ENCODE measurements at places on chromosomes 7 and 10. TPM values are rescaled to one million over a fixed set of nuclear protein-coding genes. Genes with fewer than 3 reads are reported as not detected.
A peak's percentile ranks its signal among the peaks of the same experiment; 100 is the strongest.

DNA sequence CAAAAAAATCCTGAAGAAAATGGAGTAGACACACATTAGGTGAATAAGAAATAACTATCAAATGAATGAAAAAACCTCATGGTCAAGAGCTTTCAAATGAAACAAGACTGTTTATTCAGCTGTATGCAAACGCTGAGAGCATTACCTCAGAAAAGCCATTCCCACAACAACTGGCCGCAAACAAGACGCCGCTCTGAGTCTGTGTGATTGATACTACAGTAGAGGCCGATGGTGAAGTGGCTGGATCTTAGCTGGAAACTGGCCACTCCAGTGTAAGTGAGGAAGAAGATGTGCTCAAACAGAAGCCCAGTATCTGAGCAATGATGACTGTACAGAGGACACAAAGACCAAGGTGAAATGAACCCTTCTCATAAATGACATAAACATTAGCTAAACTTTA, 252.4 kb upstream of the GHITM start:
- no peak for DNase-seq

DNA sequence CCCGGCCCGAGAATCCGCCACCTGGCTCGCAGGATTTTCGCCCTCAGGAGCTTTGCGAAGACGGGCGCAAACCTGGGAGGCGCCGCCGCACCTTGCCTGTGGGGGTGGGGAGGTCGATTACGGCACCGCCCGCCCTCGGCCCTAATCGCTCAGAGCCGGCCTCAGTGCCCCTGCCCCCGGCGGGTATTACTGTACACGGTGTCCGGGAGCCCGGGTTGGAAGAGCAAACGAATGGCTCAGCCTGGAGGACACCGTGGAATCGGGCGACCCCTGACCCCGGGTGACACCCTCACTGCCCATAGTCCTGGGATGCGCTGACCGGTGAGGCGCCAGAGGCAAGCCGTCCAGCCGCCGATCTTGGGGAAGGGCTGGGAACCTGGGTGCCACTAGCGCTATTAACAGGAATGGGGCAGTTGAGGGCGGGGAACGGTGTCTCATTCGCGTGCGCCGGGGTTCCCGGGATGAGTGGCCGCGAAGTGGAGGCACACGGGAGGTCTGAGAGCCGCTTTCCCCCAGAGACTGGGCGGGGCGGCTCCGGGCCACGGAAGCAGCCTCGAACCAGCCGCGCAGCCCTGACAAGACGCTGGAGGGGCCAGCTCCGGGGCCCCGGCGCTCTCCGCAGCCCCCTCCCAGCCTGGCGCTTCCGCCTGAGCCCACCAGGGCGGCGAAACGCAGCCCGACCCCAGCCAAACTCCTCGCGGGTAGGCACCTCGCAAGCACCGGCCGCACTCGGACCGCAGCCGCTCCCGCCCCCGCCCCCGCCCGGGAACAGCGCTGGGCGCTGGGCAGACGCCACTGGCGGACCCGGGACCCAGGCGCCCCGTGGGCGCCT, 167.5 kb downstream of the NRF1 start:
- no peak for DNase-seq

- no peak for DNase-seq
Measured at GRCh38 chr7:17584822-17585221, 286.4 kb downstream of the AHR start.

- DNase-seq, result no peak
Measured at GRCh38 chr7:23918856-23919255, 208.8 kb downstream of the STK31 start.

- no peak for DNase-seq
Measured at GRCh38 chr7:76076995-76077394, 29.1 kb downstream of the MDH2 start.

GRCh38 chr7:8000315-8000941, 31.8 kb downstream of the GLCCI1 start:
- DNase-seq, result no peak

- no peak for DNase-seq
Measured at GRCh38 chr10:67861750-67862432, 22.6 kb upstream of the SIRT1 start.

Gene LIPN
- not detected for total RNA-seq

DNA sequence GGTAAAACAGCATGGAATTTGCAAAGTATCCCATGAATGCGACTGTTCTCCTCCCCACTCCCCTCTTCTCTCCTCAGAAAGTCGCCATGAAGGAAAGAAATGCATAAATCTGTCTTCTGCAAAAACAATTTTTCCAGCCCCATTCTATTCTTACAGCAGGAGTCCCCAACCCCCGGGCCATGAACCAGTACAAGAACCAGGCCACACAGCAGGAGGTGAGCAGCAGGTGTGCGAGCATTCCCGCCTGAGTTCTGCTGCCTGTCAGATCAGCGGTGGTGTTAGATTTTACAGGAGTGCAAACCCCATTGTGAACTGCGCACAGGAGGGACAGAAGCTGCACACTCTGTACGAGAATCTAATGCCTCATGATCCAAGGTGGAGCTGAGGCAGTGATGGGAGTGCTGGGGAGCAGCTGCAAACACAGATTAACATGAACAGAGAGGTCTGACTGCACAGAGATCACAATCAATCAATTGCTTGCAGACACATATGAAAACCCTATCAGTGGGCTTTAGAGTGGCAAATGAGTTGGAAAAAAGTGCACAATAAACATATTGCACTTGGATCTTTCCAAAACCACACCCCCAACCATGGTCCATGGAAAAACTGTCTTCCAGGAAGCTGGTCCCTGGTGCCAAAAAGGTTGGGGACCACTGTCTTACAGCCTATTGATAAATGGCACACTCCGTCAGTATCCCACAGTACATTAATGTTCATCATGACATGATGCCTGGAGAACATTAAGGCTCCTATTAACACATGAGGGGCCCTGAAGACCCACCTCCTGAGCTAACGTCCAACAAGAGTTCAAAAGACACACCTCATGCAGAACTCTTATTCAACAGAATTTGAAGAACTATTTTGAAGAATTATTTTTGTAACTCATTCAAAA, 205.0 kb downstream of the PTPRN2 start:
- DNase-seq, result no peak

Gene ABI1
- 38.0 TPM for total RNA-seq

- DNase-seq, result no peak
Measured at GRCh38 chr10:76981251-76981650, 656.4 kb downstream of the KCNMA1 start.

Gene CDNF
- 0.74 TPM for total RNA-seq

Gene FFAR4
- not detected for total RNA-seq

- peak; percentile 60 for DNase-seq
Measured at GRCh38 chr7:4849390-4849789, 12.4 kb downstream of the PAPOLB start.

DNA sequence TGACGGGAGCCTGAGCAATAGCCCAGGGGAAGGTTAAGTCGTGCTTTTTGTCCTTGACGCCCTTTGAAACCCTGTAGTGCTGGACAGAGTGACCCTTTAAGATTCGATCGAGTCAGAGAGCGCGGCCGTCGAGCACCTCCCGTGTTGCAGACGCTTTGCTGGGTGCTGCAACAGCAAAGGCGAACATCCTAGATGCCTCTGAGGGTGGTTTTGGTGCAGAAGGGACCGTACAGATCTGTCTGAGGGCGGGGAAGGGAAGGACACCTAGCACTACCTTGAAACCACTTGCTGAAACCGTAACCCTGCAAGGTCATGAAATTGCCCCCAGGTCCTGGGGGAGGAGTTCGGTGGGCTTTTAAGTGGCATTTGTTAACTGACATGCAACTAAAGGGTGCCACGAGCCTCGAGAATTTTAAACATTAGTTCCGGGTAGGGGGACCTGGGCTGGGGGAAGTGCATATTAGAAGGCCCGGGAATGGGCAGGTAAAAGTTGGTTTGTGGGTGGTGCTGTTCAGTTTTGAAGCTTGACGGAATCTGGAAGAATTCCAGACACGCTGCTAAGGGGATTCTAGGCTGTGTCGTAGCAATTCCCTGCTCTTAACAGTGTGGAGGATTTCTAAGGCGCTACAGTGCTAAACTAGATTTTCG, 786 bp downstream of the ATP5F1C start:
- peak; percentile 52 for DNase-seq

Measured in cardiac muscle cell (in vitro differentiated cells and primary cell).